BJ (cell line): ENCODE measurements at places on chromosomes 12 and 14. TPM values are rescaled to one million over a fixed set of nuclear protein-coding genes. Genes with fewer than 3 reads are reported as not detected.

DNA sequence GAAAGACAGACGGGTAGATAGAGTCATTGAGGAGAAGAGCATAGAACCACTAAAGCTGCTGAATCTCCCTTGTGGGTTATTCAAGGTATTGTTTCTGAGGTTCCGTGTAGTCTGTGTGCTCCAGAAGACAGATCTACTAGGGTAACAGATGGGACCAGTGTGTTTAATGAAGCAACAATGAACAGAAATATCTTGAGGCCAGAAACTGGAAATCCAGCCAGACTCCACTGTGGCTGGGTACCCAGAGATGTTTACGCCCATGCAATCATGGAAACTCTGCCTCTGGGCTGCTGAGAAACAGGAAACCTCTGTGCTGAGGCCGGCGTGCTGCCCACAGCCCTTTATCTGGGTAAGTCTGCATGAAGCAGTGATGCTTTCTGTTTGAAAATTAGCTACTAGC is 8.3 kb downstream of the PROX2 start:
- DNase-seq = no peak

DNA sequence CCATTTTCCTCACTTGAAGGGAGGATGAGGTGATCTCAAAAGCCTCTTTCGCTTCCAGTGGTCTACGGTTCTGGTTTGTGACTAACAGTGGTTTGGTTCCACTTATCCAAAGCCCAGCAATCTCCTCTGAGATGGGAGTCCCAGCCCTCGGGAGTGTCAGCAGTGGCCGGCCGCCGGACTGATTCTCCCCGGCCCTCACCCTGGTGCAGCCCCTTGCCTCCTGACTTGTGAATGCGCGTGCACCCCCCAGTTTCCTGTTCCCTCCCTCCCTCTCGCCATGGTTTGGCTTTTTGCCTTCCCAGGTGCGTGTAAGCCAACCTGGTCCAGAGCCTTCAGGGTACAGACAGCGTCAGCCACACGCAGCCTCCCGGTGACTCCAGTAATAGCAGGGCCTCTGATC is 74.5 kb downstream of the B4GALNT3 start:
- no peak for DNase-seq

GRCh38 chr12:127162902-127163301 is 1104.1 kb upstream of the TMEM132C start:
- no peak for DNase-seq

DNA sequence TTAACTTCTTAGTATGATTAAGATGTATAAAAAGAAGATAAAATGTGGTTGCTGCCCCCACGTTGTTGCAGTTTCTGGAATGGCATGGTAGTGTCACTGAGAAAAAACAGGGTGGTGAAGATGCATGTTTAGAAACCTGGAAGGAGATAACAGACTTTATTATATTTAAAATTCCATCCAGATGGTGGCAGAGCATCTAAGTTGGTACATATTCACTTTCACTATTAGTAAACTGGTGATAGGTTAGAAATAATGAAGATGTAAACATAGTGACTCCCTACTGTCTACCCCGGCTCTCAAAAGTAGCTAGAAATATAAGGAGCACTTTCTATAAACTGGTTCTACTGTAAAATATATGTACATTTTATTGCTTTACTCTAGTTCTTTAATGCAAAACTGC is 279.3 kb downstream of the NPAS3 start:
- DNase-seq = no peak

DNA sequence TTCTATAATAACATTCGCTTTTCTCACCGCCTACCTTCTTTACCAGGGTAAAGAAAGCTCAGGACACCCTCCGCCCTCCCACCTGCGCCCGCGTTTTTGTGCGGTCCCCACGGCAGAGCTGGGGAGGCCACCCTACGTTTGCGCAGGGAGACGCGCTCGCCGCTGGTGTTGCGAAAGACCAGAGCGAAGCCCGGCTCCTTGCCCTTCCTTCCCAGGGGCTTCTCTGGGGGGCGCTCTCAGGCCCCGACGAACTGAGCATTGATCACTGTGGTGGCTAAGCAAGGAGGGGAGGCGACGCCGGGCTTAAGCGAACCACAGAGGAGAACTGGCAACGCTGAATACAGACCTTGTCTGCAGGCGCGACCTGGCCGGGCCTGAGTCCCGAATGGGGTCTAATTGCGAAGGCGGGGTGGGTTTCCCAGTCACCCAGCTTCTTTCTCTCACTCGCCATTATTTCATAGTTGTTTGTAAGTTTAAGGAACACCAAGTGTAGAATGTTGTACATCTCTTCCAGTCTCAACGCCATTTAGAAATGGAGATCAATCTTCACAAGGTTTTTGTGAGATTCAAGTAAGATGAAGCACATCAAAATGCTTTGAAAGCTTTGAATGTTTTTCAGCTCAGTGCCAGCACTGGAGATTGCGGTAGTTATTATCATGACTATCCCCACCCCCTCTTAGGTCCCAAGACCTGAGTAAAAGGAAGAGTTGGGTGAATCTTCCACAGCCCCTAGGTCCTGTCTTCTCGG is 1.7 kb upstream of the NKX2-1 start:
- DNase-seq = no peak

DNA sequence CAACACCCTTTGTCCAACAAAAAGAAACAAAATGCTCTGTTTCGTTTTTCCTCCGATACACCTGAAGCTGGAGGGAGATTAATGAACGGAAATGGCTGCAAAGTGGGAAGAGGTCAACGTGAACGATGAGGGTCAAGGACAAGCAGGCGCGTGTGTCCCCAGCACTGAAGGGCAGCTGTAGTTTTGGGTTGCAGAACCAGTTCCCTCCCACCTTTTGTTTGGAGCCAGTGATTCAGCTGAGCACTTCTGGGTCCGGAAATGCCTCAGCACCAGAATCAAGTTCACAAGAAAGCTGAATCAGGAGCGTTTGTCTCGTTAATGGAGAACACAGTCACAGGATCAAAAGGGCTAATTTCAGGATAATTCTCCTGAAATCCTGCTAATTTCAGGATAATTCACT is 51.1 kb upstream of the PWP1 start:
- no peak for DNase-seq

DNA sequence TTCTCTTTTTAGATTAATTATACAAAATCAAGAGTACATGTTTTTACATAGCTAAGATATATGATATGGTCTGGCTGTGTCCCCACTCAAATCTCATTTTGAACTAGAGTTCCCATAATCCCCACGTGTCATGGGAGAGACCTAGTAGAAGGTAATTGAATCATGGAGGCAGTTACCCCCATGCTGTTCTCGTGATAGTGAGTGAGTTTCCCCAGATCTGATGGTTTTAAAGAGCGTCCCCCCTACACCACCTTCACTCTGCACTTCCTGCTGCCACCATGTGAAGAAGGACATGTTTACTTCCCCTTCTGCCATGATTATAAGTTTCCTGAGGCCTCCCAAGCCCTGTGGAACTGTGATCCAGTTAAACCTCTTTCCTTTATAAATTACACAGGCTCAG is 21.4 kb upstream of the DRAM1 start:
- DNase-seq = no peak

DNA sequence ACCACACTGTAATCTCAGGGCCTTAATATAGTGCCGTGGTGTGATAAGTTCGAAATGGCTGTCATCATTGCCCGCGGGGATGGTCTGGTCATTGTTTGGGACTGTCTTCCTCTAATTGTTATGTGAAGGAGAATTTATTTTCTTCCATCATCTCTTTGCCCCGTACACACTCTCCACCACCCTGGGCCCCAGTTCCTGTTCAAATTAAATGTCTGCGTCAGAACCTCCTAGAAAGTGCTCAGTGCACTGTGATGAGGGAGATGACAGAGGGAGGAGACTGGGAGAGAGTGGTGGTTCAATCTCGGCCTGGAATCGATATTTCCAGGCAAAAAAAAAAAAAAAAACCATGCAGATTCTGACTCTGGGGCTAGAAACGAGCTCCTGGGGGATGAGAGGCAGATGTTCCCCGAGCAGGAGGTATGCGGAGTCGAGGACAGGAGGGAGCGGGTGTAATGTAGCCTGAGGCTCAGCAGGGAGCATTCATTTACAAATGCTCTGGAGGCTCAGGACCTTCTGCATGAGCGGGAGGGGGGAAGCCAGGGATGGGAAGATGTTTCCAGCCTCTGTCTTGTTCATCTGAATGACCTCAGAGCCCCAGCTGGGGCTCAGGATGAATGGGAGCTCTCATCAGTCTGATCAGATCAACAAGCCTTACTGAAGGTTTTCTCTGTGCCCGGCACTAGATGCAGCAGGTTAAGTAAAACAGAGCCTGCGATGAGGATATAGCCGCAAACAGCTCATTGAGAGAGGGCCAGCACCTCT is 219.5 kb downstream of the TBX5 start:
- no peak for DNase-seq

- peak; percentile 13 for DNase-seq
Observed at GRCh38 chr14:85296456-85297210, 233.3 kb upstream of the FLRT2 start.

Gene NXPH4
- polyA plus RNA-seq = 1.4 and 2.8 TPM in 2 replicates

Gene CDKN3
- 28.7 and 55.1 TPM in 2 replicates for polyA plus RNA-seq

Gene OTUB2
- polyA plus RNA-seq = 1.1 and 1.2 TPM in 2 replicates

Gene GZMB
- not detected in 2 replicates for polyA plus RNA-seq
